ENCODE measurements at places on chromosomes 13 and 19. TPM values are rescaled to one million over a fixed set of nuclear protein-coding genes. Genes with fewer than 3 reads are reported as not detected.
A peak's percentile ranks its signal among the peaks of the same experiment; 100 is the strongest.

The RNF113B gene
- not detected for total RNA-seq

The SARS2 gene
- 11.3 TPM for total RNA-seq

The LILRA1 gene
- 1.4 TPM for total RNA-seq

The VPS36 gene
- total RNA-seq, result 136 TPM

The C5AR1 gene
- 2.6 TPM for total RNA-seq

The TEX29 gene
- not detected for total RNA-seq

The KLF12 gene
- 11.8 TPM for total RNA-seq

The SERPINE3 gene
- 4.3 TPM for total RNA-seq

The ZNF738 gene
- 16.4 TPM for total RNA-seq

The ZNF558 gene
- 33.2 TPM for total RNA-seq

The SOHLH2 gene
- total RNA-seq, result 0.72 TPM

The ZNF730 gene
- total RNA-seq, result 11.1 TPM

The PPFIA3 gene
- 32.5 TPM for total RNA-seq

The GJB2 gene
- total RNA-seq, result 13.0 TPM

The ZNF420 gene
- total RNA-seq, result 15.2 TPM

The AKAP8L gene
- total RNA-seq, result 28.4 TPM

The TUBA3C gene
- total RNA-seq, result not detected

The PRR20D gene
- total RNA-seq, result not detected

The PPM1N gene
- not detected for total RNA-seq

DNA sequence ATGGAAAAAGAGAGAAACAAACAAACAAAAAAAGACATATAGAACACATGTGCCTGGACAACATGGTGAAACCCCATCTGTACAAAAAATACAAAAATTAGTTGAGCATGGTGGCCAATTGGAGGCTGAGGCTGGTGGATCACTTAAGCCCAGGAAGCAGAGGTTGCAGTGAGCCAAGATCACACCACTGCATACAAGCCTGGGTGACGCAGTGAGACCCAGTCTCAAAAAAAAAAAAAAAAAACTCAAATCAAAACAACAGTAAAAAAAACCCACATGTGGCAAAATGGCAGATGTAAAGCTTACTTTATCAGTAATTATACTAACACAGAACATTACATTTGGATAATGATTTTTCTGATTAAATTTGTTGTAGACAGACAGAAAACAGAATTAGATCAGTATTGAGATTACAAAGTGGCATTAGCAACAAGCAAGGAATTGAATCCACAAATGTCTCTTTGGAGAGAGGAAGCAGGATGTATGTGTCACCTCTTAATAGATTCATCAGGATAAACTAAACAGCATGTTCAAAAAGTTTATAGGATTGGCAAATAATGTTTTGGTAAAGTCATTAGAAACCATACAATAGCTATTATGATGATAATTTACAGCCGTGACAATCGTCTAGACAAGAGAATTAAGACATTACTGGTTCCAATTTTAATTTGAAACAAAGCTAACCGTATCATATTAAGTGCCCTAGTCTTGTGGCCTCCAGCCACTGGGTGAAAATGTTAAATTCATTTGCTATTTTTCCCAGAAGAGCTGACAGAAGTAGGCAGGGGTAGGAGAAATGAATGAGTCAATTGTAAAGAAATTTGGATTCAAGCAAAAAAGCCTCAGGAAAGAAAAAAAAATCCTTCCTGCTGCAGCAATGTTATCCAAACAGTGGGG lies 206.0 kb downstream of the FGF14 start:
- DNase-seq, result no peak

DNA sequence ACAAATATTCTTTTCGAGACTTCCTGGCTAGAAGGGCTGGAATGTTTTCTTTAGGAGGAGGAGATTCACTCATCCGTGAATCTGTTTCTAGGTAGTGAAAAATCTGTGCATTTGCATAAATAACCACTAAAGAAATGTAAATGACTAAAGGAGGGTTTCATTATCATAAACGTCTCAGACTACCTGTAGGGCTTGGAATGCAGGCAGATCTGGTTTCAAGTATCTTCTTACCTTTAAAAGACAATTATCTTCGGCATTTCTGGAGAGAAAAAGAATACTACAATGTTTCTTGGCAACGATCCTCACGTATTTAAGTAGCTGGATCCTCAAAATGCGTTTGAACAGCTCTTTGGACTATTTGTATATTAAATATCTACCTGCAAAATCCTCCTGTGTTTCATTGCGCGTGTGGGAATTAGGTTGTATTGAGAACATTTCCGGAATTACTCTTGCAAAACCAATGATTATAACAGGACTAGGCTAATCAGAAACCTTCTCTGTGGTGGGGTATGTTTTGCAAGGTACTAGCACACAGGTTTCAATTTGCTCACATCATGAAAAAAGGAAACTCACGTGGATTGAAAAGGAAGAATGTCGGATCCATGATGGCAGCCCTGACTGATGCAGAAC lies 291.1 kb upstream of the ARGLU1 start:
- DNase-seq, result no peak

GRCh38 chr13:106104281-106104901 lies 431.1 kb downstream of the EFNB2 start:
- DNase-seq, result no peak

GRCh38 chr13:109154546-109154945 lies 525.1 kb downstream of the MYO16 start:
- DNase-seq, result no peak

GRCh38 chr19:13228561-13228960 lies 78.3 kb downstream of the IER2 start:
- no peak for DNase-seq

GRCh38 chr13:33761740-33762139 lies 56.2 kb upstream of the RFC3 start:
- DNase-seq, result no peak

DNA sequence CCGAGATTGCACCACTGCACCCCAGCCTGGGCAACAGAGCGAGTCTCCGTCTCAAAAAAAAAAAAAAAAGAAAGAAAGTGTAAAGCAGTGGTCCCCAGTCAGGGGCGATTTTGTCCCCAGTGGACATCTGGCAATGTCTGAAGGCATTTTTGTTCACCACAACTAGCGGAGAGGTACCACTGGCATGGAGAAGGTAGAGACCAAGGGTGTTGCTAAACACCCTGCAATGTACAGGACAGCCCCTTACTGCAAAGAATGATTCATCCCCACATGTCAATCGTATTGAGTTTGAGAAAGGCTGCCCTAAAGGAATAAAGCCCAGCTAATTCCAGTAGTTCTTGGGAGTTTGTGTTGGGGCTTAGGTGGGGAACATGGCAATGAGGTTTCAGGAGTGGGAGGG lies 38.7 kb downstream of the CYP4F2 start:
- no peak for DNase-seq

GRCh38 chr13:102830646-102831045 lies 15.2 kb upstream of the ERCC5 start:
- DNase-seq, result no peak

- DNase-seq, result no peak
Measured at GRCh38 chr13:30240608-30241007, 66.7 kb downstream of the KATNAL1 start.

DNA sequence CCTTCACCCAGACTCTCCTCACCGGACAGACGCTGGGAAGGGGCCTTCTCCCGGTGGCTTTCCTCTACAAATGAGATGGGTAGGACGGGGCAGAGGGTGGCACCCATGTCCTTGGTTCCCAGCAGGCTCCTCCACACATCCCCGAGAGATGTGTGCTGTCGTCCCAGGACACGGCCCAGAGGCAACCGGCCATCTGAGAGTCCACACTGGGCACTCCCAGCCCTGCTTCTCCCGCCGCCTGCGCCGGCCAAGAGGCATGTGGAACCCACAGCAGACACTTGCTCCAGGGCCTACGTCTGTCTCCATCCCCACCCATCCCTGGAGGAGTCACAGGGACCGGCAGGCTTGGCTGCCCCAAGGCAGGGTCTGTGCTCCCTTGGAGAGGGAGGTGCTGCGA lies 179.9 kb downstream of the KDM4B start:
- DNase-seq, result no peak

DNA sequence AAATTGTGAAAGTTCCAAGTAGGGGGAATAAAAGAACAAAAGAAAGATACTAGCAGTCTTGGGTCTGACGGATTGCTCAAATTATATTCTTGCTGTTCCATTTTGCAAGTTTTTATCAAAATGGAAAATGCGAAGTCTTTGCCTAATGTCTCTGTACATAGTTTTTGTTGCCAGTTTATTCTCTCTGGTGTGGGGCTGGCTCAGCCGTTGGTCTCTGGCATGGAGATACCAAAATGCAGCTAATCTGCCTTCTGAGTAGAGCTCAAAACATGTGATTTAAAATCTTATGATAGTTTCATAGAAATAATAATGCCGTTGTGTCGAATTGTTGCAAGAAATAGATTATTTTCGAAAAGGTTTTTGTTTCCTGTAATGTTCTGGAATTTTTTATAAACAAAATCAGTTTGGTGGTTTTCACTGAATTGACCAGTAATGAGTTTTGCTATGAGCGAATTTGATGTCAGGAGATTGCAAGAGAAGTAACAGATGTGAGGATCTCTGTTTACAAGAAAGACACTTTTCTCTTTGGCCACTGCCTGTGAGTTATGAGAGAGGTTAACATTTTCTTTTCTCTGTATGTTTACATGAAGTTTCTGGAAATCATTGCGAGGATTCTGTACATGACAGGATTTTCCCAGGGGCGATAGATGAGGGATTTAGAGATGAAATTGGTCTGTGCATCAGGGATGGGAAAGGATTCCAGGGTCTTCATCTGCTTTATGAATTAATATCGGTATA lies 147.0 kb downstream of the DCT start:
- DNase-seq, result peak; percentile 90

- no peak for DNase-seq
Measured at GRCh38 chr19:14088634-14089411, 1.7 kb downstream of the SAMD1 start.

DNA sequence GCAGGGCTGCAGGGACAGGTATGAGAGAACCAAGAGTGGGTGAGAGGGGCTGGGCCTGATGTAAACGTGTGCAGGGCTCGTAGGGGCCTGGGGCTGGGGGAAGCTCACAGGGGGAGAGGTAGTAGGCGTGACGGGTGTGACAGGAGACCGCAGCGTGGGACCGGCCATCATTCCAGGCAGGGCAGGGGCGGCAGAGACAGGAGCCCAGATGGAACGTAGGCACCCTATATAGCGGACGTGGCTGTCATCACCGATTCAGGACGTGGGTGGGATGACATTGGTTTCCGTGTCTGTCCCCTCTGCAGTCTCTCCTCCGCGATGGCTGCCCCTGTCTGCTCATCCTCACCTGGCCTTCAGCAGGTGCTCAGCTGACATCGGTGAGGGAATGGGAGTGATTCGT lies 48.4 kb downstream of the IER2 start:
- no peak for DNase-seq

DNA sequence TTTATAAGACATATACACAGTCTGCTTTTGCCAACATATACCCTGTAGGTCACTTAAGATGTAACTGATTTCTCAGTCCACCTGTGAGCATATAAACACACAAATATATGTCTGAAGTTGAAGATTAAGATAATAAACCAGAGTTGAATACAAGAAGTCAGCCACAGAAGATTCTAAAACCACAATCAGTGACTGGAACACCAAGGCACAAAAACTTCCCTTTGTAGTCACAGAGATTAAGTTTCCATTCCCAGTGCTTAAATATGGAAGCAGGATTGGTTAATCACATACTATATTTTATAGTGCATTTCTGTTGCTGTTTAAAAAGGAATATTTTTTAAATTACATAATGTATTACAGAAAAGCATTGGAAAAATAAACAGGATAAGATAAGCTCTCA lies 39.9 kb downstream of the MTMR6 start:
- DNase-seq, result no peak

GRCh38 chr19:42252365-42253244 lies 2.3 kb downstream of the ERF start:
- peak; percentile 65 for DNase-seq

GRCh38 chr13:60837806-60838205 lies 440.8 kb downstream of the TDRD3 start:
- DNase-seq, result peak; percentile 13

DNA sequence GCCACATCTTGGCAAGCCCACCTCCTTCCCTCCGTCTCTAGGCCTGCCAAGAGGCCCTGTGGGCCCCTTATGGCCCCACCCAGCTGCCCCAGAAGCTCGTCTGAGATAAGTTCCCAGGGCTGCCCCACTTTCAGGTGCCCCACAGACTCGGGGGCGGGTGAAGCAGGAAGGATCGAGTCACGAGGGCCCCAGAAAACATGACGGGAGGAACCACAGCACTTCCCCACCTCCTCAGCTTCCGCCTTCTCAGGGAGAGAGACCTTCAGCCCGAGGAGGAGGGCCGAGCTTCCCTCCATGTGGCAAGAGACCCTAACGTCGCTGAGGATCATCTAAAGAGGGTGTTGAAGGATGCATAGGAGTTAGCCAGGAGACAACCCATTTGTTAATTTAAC lies 4.5 kb upstream of the IL12RB1 start:
- peak; percentile 32 for DNase-seq

DNA sequence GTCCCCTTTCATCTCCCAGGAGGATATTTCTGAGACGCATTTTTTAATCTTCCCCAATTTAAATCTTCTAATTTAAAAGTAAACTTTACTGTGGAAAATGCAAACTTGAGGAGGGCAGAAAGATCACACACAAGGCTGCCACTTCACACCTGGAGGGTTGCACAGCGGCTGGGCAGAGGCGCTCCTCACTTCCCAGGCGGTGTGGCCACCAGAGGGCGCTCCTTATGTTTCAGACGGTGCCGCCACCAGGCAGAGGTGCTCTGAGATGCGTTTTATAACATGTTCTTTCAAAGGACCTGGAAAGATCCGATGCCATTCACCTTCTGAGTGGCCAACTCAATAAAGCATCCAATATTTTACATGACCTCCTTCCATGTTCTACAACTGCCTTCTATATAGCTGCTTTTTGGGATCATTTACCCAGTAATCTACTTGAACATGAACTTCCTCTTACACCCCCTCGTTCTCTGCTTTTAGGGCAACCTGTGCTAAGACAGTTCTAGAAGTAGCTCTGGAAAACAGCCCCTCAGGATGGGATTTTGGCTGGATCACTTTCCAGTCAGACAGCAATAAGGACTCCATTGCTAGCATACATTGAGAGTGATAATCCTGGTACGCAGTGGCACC lies 14.8 kb upstream of the MTUS2 start:
- no peak for DNase-seq

GRCh38 chr19:33437821-33438671 lies 64.5 kb downstream of the CEBPG start:
- DNase-seq, result no peak

- no peak for DNase-seq
Measured at GRCh38 chr13:63595811-63596210, 2180.2 kb upstream of the PCDH20 start.

GRCh38 chr13:53612200-53612599 lies 583.6 kb downstream of the OLFM4 start:
- DNase-seq, result no peak

GRCh38 chr13:85503797-85504196 lies 295.4 kb downstream of the SLITRK6 start:
- no peak for DNase-seq

GRCh38 chr19:40240332-40240731 lies 13.8 kb upstream of the CCNP start:
- DNase-seq, result no peak

DNA sequence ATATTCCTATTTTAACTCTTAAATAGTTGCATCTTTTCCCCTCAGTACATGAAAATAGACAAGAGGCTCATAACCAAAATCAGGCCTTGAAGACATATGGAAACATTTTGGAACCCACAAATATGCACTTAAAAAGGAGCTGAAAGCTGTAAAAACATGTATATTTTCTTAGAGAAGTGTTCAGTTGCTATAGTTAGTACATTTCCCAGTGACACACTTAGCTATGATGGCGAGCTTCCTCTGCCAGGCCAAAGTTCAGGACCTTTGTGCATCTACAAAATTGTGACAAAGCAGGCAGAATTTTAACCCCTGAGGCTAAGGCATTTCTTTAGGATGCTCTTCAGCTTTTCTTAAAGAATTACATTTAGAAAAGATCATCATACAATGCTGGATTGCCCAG lies 54.5 kb downstream of the RCBTB2 start:
- DNase-seq, result no peak
